AG08395 (cell line): ENCODE measurements at places on chromosomes 16 and 17.

GRCh38 chr17:56096026-56096810, 57.1 kb upstream of the ANKFN1 start:
- no peak for DNase-seq

- peak; percentile 37 for DNase-seq
These were observed 35.2 kb upstream of the CBX4 start for GRCh38 chr17:79874329-79874981.

DNA sequence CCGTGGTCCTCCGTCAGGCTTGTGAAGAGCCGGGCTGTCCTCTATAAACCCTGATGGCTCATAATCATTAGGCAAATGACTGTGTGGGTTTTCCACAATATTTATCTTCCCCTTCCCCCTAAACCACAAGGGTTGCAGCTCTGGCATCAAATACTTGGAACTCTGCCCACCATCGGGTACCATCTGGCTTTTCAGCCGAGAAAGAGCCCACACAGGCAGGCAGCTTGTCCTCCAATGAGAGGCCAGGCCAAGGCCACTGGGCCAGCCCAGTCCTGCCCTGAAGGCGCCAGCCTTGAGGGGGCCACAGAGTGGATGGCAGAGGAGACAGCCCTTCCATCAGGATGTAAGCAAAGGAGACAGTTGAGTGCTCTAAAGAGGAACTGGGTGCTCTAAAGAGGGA, 31.8 kb upstream of the NAT9 start:
- no peak for DNase-seq

- no peak for DNase-seq
These were observed 380.0 kb upstream of the SOX9 start for GRCh38 chr17:71740866-71741265.

GRCh38 chr16:23824909-23825308, 10.9 kb upstream of the PRKCB start:
- no peak for DNase-seq

DNA sequence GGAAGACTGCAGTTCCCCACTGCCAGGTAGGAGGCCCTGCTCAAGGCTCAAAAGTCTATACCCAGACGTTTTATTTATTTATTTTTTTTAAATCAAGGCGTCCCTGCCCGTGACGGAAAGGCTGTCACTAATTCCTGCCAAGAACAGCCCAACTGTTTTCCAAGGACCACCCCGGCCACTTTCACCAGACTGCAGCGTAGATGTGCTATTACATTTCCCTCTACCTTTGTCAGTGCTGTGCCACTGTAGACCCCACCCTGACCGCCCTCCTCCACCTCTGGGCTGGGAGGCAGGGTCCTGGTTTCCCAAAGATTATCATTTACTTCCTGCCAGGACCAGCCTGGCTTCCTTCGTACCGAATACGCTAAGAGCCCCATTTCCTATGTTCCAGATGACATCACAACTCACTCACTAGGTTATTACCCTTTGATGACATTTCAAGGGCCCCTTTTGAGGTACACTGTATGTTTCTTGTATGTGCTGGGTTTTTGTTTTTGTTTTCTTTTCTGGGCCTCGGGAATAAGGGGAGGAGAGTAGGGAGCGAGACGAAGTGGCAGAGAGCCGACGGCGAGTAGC, 6.3 kb upstream of the RNF227 start:
- no peak for DNase-seq

GRCh38 chr16:11256661-11257130, 692 bp upstream of the SOCS1 start:
- DNase-seq, result peak; percentile 66
